ENCODE measurements at places on chromosomes 12 and 14.
A peak's percentile ranks its signal among the peaks of the same experiment; 100 is the strongest.

GRCh38 chr12:11555743-11556625 lies 93.5 kb upstream of the ETV6 start:
- no peak for DNase-seq

DNA sequence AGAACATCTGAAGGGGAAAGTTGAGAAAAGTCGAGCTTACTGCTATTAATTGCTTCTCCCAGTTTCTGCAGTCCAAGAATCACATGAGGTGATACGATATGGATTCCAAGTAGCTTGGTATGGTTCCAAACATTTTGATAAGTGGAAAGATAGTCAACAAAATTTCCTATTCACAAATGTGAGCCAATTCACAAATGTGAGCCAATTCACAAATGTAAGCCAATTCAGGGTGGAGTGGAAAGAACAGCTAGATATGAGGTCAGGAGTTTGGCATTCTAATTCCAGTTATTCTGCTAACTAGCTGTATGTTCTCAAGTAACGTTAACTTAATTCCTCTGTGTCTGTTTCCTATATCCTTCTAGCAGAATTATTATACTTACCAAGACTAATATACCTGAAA lies 37.6 kb upstream of the DHRS4 start:
- DNase-seq = no peak

GRCh38 chr12:56154246-56154771 lies 1.9 kb downstream of the MYL6B start:
- no peak for DNase-seq

GRCh38 chr12:53127169-53127568 lies 23.9 kb downstream of the SOAT2 start:
- DNase-seq = no peak

- DNase-seq = no peak
These were observed 9.2 kb upstream of the ADAM21 start for GRCh38 chr14:70442750-70443149.

DNA sequence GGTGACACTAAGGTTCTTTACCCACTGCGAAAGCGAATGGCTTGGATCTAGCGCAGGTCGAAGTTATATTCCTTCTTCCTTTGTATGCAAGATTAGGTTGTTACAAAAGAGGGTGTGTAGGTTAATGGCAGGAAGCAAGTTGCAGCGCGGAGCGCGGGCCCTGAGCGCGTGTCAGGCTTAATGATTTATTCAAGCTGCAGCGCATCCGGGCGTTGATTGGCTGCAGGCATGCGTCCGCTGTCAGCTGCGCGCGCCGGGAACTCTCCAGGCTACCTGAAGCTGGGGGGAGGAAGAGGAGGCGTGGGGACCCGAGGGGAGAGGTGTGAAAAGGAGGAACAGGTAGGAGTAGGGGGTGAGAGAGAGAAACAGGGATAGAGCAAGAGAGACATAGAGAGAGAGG lies 7.4 kb downstream of the ASCL1 start:
- no peak for DNase-seq

DNA sequence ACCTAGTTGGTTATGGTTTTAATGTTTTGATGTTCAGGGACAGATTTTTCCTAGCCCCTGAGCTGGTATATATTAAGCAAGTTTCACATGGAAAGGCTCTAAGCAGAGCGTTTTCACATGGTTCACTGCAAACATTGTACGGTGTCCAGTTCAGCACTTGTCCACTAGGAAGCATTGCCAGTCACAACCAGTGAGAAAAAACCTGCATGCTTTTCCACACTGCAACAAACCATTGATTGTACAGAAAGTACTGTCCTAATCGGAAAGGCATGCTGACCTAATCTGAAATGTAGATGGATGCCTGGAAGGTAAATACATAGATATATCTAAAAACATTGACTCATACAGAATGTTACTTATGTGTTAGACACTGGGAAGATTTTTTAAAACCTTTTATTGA lies 25.0 kb upstream of the NPAS3 start:
- no peak for DNase-seq

GRCh38 chr14:100677554-100678468 lies 48.9 kb upstream of the DLK1 start:
- DNase-seq = peak; percentile 52

GRCh38 chr14:92560106-92560865 lies 46.7 kb downstream of the RIN3 start:
- no peak for DNase-seq

GRCh38 chr14:21924479-21924878 lies 250.9 kb upstream of the OR4E1 start:
- DNase-seq = no peak

GRCh38 chr12:91704446-91704845 lies 441.2 kb downstream of the BTG1 start:
- no peak for DNase-seq

- DNase-seq = no peak
These were observed 431.9 kb downstream of the BCL11B start for GRCh38 chr14:98840091-98840490.

DNA sequence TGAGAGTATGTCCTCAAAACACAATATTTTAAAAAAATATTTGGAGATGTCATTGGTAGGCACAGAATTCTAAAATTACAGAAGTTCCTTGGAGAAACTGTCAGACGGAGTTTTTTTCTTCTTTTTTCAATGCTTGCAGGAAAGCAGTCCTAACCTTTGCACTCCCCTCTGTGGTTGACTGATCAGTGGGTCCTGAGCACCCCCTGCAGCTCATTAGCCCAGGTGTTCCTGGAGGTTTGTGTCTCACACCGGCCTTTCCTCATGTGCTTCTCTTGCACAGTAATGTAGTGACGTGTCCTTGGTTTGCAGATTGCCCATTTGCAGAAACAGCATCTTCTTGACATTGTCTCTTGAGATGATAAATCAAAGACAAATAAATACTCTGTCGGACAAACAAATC lies 513.0 kb downstream of the TMEM121 start:
- no peak for DNase-seq

- DNase-seq = no peak
These were observed 150.1 kb downstream of the EGLN3 start for GRCh38 chr14:33800735-33801163.

DNA sequence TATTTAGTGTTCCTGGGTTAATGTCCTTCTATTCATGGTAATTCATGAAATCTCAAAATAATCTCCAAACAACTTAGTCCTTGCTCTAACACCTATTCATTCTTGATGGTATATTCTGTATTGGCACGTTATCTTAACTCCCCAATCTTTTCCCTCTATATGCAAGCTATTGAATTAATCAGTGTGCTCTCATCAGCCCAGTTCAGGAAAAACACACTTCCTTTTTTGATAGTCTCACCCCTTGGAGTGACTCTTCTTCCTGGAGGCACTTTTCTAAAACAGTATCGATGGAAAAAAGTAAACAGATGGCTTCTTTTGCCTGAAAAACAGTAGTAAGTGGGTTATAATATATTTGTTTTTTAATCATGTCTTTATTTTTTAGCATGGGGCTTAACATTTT lies 28.6 kb downstream of the TULP3 start:
- no peak for DNase-seq

GRCh38 chr14:106024983-106025604 lies 498.7 kb downstream of the TMEM121 start:
- DNase-seq = no peak

DNA sequence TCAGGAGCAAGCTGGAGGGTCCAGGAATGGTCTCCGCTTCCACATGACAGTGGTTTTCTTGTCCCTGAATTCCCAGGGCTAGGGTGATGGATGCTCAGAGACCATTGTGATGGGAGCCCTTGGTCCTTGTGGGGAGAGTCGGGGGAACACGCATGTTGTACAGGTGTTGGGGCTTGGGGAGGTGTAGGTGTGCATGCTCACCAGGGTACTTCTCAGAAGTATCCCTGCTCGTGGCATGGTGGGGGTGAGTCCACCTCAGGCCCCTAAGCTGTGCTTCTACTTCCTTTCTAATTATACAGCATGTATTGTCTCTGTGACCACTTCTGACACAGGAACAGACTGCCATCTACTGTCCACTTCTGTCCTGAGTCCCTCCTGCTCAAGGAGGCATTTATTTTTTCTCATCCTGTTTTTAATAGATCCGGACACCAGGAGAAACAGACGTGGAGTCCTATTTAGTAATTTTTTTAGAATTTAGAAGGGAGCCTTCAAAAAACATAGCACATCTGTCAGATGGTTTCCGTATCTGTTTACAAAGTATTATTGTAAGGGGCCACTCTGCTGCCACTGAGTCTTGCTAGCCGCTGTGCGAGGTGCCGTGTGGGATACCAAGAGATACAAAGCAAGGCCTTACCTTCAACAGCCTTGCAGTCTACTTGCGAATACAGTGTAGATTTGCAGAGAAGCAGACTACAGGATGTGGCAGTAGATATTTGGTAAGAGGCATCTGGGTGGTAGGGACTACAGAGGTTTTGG lies 10.5 kb downstream of the NTF3 start:
- DNase-seq = no peak

DNA sequence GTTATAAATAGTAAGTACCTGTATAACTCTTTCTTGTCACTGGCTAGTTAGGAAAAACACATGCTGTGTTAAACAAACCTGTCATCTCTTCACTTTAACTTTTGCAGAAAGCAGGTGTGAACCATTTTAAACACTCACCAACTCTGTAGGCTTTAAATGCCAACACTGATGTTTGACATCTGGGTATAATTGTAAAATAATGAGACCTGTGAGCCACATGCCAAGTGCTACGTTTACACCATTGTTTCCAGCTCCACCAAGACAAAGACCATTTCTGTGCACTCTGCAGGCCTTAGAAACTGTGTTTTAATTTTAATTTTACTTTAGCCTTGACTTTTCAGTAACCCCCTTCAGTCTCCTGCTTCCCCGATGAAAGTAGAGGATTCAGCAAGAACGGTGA lies 11.0 kb downstream of the TPH2 start:
- no peak for DNase-seq

DNA sequence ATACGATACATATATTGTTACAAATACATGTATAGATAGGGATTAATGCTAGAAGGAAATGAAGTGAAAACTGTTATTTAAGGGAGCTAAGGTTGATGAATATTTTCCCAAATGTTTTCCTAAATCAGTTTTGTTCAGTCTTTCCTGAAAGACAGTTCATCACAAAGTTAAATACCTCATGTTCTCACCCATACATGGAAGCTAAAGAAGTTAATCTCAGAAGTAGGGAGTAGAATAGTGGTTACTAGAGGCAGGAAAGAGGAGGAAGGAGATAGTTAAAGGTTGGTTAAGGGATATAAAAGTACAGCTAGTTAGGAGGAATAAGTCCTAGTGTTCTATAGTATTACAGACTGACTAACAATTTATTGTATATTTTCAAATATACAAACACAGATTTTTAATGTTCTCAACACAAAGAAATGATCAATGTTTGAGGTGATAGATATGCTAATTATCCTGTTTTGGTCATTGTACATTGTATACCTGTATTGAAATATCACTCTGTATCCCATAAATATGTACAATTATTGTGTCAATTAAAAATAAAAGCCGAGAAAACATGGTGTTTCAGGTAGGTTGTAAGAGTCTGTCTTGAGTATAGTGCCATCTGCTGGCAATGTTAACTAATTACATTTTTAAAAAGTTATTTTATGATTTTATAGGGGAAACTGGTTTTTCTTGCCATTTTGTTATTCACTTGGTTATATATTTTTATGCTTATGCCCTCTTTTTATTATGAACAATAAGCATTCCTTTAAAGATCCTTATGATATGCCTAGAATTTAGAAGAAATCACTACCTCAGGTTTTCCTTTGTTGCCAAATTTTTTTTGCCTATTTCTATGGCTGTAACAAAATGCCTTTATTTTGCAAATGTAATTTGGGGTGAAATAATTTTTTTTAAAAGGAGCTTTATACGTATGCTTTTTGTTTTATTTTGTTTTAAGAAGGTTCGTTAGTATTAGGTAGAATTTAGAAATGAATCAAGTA lies 26.9 kb downstream of the ZDHHC17 start:
- no peak for DNase-seq
